ENCODE measurements at places on chromosomes 7 and 10. TPM values are rescaled to one million over a fixed set of nuclear protein-coding genes. Genes with fewer than 3 reads are reported as not detected.

OPALIN gene
- total RNA-seq, result not detected

CALY gene
- total RNA-seq, result not detected

DNA sequence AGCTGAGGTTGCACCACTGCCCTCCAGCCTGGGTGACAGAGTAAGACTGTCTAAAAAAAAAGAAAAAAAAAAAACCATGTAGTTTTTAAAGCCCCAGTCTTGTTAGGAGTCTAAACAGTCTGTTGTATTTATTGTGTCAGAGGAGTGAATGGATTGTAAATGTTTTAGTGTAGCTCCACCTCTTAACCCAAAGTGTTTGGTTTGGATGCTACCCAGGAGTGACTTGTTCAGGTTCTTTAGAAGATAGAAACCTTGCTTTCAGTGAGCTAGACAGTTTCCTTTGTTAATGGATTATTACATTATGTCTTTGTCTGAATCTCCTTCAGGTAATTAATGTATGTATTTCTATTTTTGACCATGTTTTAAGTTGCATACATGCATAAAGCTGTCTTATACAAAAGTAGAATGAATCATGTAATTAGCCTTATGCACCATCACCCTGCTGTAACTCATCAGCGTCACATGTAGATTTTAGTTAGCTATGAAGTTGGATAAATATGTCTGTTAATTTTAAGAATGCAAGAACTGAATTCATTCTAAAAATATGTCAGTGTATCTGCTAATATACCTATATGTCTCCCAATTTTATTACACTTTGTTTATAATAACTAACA, 97.7 kb downstream of the TAF3 start:
- H3K27me3 ChIP-seq, result no peaks in the 10 kb centered on the region
- no peaks in the 10 kb centered on the region for H3K4me1 ChIP-seq
- no peak for DNase-seq
- no peak overlapping the region for H3K4me3 ChIP-seq
- H3K27ac ChIP-seq, result no peak overlapping the region

DNA sequence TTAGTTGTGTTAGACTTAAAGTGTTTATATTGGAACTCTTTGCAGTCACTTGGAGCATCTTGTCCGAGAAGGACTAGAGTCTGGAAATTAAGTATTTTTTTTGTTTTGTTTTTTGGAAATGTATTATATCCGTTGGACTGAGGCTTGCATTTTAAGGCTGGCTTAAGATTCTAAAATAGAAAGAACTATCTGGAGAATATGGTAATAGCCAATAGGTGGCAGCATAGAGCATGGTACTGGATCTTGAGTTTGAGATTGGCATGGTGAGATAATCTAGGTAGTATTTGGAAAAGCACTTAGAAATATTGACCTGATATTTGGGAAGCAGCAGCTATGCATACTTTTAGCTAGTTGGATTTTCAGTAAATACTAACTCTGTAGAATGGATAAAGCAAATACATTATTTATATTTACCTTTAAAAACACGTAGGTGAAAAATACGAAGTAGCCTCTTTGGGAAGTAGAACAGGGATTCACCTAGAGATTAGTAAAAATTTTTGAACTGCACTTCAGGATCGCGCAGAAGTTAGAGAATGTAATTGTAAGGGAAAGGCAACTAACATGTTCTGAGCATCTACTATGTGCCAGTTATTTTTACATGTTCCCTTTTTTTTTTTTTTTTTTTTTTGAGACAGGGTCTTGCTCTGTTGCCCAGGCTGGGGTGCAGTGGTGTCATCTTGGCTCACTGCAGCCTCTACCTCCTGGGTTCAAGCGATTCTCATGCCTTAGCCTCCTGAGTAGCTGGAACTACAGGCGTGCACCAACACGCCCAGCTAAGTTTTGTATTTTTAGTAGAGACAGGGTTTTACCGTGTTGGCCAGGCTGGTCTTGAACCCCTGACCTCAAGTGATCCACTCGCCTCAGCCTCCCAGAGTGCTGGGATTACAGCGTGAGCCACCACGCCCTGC, 78.6 kb downstream of the LCOR start:
- no peak overlapping the region for H3K27ac ChIP-seq
- H3K4me3 ChIP-seq, result no peak overlapping the region
- H3K36me3 ChIP-seq, result peaks cover 39% of the 10 kb centered on the region
- peak; percentile 28 for DNase-seq
- H3K27me3 ChIP-seq, result no peaks in the 10 kb centered on the region
- peaks cover 15% of the 10 kb centered on the region for H3K4me1 ChIP-seq

- H3K27me3 ChIP-seq, result peaks cover 30% of the 10 kb centered on the region
- H3K4me3 ChIP-seq, result no peak overlapping the region
- H3K27ac ChIP-seq, result no peak overlapping the region
These were observed 18.5 kb upstream of the UBE3C start for GRCh38 chr7:157120181-157120580.

KLF14 gene
- total RNA-seq, result not detected

COBL gene
- total RNA-seq, result 3.8 TPM
